ENCODE measurements at places on chromosomes 3 and 15. TPM values are rescaled to one million over a fixed set of nuclear protein-coding genes. Genes with fewer than 3 reads are reported as not detected.

Gene PAQR5
- total RNA-seq = 10.5 TPM

DNA sequence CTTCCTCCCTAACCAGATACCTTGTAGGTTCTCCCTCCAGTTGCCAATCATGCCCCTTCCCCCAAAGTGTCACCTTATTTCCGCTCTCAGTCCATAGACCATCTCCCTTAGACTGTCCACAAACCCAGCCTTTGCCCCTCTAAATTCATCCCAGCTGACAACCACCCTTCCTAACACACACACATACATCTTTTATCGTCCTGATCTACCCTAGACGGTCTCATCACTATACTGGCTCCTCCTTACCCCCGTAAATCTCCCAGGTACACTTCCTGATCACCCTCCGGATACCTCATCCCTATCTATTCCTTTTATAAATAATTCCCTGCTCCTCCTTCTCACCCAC lies 828 bp downstream of the THOC7 start:
- no peak for DNase-seq

GRCh38 chr3:129732200-129732876 lies 125.9 kb upstream of the PLXND1 start:
- no peak for DNase-seq

DNA sequence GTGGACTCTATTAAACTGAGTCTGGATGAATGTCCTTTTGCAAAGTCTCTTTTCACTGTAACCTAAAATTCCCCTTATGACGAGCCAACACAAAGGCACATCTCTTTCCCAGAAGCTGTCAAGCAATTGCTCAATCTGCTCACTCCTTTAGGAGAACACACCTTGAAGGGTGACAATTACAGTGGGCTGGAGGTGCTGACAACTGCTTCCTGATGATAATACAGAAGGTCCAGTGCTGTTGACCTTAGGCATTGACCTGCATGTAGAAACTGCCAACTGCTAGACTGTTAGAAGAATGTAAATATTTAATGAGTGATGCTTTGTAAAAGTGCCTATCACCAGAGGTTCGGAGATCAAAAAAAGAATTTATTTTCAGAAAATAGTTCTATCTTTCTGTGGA lies 757.7 kb downstream of the GRM7 start:
- no peak for DNase-seq

- DNase-seq = peak; percentile 64
Observed at GRCh38 chr15:75167588-75168350, 33.9 kb upstream of the C15orf39 start.

- DNase-seq = no peak
Observed at GRCh38 chr3:42557854-42558253, 23.9 kb downstream of the SEC22C start.

All from SJSA1 (cell line).